ENCODE measurements at places on chromosomes 16 and 17.

DNA sequence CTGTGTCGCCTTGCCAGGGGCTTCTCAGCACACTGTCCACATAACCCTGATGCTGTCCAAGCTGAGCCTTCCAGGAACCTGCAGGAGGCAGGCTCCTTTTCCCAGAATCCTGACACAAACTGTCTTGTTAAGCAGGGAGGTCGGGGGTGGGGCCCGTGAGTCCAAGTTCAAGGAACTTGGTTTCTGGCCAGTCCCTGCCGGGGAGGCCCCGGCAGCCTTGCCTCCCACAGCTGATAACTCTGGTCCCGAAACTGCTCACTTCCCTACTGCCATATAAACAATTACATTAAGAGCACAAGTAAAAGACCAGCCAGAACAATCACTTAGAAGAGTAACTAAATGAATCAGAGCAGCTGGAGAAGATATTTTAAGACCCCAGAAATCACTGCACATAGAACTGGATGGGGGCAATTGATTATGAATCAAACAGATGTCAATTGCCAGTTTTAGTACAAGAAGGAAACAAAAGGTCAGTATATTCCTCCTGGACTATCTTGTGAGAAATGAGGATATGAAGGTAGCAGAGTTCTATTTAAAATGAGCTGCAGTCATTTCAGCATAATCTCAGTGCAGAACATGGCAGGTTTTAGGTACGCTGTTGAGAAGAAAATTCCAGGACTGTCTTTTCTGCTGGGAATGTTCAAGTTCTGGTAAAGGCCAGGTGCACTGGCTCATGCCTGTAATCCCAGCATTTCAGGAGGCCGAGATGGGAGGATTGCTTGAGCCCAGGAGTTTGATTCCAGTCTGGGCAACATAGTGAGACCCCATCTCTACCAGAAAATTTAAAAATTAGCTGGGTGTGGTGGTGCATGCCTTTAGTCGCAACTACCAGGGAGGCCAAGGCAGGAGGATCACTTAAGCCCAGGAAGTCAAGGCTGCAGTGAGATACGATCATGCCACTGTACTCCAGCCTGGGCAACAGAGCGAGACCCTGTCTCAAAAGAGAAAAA is 169.8 kb downstream of the PITPNC1 start:
- no peak for DNase-seq

DNA sequence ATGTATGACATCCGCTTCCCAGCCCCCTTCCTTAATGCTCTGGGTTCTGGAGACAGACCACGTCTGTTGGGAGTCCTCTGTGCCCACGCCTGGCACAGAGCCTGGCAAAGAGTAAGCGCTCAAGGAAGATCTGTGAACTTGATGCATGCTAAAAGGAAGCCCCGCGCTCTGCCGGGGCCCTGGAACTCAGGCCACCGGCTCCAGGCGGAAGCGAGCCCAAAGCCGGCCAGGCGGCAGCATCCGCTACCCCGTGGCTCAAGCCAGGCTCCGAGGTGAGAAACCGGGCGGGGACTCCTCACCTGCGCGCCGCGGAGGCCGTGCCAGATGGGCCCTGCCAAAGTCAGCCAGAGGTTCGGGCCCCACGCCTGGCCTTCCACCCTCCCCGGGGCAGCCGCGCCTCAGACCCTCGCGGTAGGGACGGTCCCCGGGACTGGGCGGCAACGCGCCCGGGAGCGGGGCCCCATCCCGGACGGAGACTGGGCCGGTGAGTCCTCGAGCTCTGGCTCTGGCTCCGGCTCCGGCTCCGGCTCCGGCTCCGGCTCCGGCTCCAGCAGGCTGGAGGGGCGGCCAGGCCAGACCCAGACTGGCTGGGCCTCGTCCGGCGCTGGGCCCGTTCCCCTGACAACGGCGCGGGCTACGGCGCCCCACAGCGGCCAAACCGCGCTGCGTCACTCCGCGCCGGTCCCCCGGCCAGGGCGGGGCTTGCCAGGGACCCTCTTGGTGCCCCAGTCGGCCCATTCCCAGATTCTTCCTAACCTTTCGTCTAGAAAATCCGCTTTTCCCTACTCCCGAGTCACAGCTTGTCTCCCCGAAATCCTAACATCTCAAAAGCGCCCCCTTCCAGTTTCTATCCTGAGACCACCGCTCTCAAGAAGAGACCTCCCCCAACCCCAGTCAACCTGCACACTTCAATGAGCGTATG is at the start of gene ZDHHC1:
TSS of gene ZDHHC1 (minus strand) at position 606 of the 922 bp plus-strand sequence. CDS start 8,702 bp downstream, outside the sequence.
- DNase-seq, result no peak

DNA sequence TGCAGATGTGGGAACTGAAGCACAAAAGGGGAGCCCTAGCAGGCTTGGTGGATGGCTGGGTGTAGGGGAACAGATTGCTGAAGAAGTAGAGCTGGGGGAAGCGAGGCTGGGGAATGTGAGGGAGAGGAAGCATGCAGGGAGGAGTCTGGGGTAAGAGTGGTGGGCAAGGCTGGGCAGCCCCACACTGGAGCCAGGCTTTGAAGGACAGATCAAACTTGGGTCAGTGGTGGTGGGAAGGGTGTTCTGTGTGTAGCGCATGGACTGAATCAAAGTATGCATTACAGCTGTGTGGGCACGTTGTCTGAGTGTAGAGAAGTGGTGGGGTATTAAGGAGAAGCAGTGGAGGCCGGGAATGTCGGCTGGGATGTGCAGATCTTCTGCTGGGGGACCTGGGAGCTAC is 116.0 kb downstream of the CYLD start:
- no peak for DNase-seq

- no peak for DNase-seq
These were observed 18.7 kb downstream of the SREBF1 start for GRCh38 chr17:17818088-17818526.

GRCh38 chr17:32854207-32854606 is 22.7 kb downstream of the MYO1D start:
- no peak for DNase-seq

DNA sequence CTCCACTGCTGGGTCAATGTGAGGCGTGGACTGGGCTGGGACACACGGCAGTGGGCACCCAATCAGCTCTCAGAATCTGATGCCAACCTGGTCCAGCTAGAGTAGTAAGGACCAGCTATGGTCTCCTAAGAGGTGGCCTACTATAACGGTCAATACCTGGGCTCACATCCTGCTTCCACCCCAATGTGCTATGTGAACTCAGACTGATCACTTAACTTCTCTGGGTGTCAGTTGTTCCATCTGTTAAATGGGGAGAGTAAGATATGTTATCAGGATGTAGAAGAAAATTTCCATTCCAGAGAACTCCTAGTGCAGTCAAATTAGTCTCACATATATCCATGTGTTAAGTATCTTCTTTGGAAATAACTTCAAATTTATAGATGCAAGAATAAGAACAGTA is 14.2 kb downstream of the FAM117A start:
- no peak for DNase-seq

DNA sequence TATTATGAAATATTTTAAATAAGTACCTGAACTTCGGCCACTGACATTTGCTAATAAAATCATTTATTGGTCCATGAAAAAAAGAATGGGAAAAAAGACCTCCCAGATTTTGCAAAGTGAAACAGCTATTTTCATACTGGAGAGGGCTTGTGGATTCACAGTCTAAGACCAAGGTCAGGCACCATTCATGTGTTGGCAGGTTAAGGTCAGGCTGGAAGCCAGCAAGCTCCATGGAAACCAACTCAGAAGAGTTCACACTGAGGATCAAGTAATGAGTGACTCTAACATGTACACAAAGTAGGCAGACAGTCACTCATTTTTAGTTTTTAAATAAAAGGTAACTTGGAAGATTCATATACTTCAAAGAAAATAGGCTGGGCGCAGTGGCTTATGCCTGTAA is 3.4 kb downstream of the DNAJA2 start:
- DNase-seq, result no peak

- DNase-seq, result no peak
These were observed 183.8 kb downstream of the GSG1L start for GRCh38 chr16:27879601-27880247.

DNA sequence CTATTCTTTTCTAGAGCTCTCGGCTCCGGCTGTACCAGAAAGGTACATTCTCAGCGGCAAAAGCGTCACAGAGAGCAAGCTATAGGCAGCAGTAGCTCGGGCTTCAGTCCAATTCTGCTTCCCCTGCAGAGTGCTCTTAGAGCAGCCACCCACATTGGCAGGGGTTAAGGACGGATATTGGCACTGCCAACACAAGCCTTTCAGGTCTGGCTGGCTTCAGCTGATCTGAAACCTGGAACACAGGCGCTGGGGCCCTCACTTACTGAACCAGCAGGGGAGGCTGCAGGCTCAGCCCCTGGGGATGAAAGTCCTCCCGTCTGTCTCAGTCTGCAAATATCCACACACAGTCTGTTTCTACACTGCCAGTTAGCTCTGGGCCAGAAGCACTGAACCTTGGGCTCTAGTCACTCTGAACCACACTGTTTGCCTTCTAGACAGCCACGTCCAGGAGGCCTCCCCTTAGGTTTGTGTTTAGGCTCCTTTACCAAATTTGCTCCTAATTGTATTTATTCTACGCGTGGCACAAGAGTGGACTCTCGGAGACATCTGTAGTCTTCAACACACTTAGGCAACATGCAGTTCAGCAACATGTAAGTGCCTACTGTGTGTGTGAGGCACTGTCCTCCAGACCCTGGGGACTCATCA is 40.1 kb downstream of the HIC1 start:
- DNase-seq, result no peak

DNA sequence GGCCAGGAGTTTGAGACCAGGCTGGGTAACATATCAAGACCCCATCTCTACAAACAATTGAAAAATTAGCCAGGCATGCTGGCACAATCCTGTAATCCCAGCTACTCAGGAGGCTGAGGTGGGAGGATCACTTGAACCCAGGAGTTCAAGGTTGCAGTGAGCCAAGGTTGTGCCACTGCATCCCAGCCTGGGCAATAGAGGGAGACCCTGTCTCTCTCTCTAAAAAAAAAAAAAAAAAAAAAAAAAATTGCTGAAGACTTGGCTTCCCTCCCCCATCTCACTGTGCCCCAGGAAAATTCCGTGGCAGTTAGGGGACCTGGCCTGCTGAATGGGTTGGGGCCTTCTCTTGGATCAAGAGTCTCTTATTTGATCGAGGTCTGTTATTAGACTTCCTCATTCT is at the start of gene ODF4:
TSS of gene ODF4 (plus strand) at position 301 of the 400 bp plus-strand sequence. CDS start 212 bp downstream, outside the sequence.
- no peak for DNase-seq

DNA sequence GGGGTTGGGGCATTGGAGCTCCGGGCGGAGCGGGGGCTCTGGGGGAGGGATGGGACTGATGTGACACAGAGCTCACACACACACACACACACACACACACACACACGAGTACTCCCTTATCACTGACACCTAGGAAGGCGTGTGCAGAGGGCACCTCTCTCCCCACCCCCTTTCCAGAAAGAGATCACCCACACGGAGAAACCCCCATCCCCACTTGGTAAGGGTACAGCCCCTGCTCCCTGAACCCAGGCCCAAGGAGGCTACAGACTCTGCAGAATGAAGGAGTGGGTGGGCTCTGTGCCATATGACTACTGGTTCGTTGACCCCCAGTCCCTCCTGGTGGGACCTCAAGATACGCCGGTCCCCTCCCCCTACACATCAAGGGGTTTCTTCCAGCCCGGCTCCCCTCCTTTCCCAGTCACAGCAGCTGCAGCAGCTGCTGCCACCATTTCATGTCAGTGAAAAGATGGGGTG is 8.7 kb upstream of the ARHGAP23 start:
- DNase-seq, result no peak

- no peak for DNase-seq
These were observed 10.1 kb upstream of the TMEM98 start for GRCh38 chr17:32917842-32918241.

DNA sequence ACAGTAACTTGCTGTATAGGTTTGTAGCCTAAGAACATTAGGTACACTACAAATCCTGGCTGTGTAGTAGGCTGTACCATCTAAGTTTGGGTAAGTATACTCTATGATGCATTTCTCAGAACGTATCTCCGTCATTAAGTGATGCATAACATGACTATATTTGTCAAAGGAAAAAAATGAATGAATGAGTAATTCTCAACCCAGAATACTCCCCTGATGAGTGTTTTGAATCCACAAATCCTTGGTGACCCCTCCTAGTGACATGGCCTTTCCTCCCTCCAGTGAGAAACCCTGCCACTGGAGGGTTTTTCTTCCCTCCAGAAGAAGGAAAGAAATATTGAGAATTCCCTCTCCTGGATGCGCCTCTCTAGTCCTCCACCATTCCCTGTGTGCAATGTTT is 24.0 kb upstream of the SALL1 start:
- DNase-seq, result no peak

- no peak for DNase-seq
These were observed 704.1 kb downstream of the CDH11 start for GRCh38 chr16:64417711-64418227.

DNA sequence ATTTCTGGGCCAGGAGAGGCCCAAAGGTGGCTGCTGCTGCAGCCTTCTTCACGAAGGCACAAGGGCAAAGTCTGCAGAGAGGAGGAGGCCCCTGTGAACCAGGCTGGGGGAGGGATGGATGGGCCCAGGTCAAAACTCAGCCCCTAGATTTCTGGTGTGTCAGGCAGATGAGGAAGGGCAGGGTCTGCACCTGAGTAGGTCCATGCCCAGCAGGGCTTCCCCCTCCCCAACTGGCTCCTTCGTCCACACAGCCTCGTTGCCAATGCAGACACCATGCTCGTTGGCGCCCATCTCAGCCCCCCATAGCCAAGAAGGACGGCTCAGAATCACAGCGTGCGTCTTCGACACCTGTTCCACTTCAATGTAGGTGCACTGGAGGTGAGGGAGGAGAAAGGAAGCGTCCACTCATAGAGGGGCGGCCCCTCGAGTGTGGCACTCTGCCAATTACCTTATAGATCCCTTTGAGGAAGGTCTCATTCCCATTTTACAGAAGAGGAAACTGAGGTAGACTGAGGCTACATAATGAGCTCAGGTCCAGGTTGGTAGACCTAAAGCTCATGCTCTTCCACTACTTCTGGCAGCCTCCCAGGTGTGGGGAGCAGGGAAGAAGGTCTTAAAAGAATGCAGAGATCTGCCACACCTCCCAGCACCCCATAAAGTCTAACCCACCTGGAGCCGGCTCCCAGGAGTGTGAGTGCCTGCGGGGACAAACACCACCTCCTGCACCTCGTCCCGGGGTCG is 902 bp downstream of the SCRN2 start:
- no peak for DNase-seq

- DNase-seq, result no peak
These were observed 17.4 kb downstream of the USP22 start for GRCh38 chr17:21025451-21025850.

DNA sequence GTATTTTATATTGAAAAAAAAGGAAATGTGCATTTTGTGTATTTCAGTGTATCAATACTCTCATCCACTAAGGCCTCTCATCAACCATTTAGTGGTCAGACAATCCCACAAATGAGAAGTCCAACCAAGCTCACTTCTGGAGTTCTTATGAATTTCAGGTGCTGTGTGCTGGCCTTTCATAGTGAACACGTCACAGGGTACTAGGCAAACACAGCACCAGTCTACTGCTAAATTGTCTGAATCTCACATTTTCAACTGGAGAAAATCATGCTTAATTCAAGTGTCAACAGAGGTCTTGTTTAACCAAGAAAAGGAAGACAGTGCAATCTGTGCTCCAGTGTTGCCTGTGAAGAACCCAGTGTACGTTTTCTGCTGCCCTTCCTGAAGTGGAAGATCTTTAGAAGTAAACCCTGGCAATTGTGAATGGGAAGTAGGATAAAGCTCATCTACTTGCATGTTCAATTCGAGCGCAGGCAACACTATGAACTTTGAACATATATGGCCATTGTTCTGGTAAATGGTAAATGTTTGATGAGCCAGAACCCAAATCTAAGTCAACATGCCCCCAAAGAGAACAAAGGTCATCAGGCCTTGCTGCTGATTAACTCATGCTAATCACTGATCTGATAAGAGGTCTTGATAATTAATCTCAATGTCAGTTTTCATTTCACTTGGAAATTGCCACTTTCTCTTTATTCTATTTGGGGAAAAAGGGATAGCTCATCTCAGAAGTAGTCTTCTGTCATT is 439.2 kb upstream of the SOX9 start:
- no peak for DNase-seq

Data from NK-92 treated with Interleukin-12 subunit alpha and Interleukin-12 subunit beta, amount 100 ng/mL, for 24 hours (cell line).